Activated naive CD4-positive, alpha-beta T cell treated with anti-CD3 and anti-CD28 coated beads for 36 hours (primary cell): ENCODE measurements at places on chromosomes 3 and 15. TPM values are rescaled to one million over a fixed set of nuclear protein-coding genes. Genes with fewer than 3 reads are reported as not detected.
A peak's percentile ranks its signal among the peaks of the same experiment; 100 is the strongest.

DNA sequence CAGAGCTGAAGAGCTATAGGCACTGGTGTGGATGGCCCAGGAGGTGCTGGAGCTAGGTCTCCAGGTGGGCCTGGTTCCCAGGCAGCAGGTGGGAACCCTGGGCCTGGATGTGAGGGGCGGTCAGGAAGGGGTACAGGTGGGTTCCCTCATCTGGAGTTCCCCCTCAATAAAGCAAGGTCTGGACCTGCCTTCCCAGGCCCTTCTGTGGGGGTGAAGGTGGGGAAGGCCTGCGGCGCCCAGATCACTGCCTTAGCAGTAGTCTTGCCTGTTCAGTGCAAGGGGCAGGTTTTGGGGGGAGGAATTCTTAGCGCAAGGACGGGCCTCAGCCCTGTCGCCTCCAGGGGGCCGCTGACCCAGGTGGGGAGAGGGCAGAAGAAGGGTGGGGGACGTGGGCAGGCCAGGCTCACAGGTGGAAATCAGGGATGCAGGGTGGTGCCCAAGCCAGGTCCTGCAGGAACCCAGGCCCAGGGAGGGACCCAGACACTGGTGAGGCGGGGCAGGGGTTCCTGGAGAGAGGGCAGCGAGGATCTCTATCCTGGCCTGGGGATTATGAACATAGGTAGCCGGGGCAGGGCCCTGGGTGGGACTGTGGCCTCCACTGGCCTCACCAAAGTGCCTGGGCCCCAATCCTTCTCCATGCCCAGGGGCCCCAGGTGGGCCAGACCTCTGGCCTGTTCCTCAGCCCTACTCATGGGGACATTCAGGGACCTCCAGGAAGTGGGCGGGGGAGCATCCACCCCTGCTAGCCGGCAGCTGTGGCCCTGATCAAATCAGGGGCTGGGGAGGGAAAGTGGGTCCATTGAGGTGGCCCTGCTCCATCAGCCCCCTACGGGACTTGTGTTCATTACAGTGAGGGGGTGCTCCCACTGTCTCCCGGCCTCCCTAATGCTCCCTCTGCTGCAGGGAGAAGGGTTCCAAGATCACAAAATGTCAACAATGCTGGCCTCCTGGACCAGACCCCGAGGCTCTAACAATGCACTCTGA is 25.3 kb downstream of the HDAC11 start:
- DNase-seq: no peak

- DNase-seq: peak; percentile 55
Observed at GRCh38 chr15:78374436-78375393, 34.6 kb downstream of the CRABP1 start.

DNA sequence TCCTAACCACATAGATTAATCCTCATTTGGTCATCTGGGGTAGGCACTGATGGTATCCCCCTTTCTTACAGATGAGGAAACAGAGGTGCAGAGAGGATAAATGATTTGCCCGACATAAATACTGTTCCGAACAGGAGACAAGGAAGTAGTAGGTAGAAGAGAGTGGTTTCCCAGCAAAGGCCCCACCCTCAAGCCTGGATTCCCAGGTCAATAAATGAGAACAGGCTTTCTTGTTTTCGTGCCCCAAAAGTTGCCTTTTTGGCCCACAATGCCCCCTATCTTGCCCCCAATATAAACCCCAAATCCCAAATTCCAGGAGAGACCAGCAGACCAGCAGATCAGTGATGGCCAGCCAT is 125.5 kb upstream of the PRR20G start:
- no peak for DNase-seq

DNA sequence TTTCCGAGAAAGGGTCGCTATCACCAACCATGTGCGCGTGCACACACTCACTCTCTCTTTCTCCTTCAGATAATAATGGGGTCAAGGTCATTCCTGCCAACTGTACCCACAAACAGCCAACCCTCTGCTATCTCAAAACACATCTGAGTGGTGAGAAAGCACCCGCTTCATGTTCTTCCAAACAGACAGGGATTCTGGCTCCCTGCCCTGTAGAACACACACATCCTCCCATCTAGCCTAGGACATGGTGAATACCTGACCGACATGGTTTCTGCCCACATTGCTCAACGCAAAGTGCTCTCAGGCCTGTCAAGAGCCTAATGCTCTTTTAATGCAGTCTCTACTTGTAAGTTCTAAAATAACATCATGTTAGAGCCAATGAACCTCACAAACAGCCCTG is 302.2 kb downstream of the FOXP1 start:
- DNase-seq: no peak

- no peak for DNase-seq
Observed at GRCh38 chr3:78569804-78570203, 1198.0 kb downstream of the ROBO1 start.

- DNase-seq: no peak
Observed at GRCh38 chr3:108134555-108134880, 43.7 kb upstream of the CD47 start.

GRCh38 chr3:125146626-125147490 is 65.7 kb downstream of the SLC12A8 start:
- DNase-seq: no peak

DNA sequence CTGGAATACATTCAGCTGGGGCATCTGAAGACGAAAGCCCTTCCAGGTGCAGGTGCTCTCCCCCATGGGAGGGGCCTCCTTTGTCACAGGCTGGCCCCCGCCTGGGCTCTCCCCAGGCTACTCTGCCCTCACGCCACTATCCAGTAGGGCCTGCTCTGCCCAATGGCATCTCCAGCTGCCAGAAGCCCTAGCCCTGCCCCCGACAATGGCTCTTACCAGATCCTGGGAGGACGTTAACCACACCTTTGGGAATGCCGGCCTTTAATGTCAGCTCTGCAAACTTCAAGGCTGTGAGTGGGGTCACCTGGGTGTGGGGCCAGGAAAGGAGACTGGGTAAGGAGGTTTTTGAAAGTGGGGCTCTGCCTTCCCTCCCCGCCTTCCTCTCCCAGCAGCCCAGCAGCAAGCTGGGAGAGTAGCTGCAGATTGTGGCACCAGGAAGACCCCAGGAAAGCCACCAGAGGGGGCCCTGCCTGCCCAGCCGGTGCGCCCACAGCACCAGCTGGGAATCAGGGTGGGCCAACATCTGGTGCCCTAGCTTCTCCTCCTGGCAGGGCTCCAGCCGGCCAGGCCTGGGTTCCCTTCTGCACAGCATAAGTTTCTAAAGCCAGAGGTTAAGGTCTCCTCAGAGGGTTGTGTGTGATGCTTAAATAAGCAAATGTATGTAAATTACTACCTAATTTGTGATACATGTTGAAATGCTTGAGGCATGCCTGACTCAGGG is 40.4 kb upstream of the SLC41A3 start:
- no peak for DNase-seq

DNA sequence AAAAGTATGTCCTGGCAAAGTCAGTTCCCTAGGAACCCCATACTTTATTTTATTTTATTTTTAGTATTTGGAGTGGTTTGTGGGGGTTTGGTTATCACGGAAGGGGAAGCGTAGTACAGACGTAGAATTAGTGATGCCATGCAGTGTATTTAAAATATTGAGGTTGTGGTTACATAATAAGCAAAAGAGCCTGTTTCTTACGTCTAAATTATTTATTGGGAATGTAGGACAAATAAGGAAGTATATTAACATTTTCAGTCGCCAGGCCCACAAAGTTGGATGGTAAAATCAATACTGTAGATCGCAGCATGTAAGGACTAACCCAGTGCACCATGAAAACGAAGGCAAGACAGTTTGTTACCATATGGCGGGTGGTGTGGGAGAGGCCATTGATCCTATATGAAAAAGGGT is 558 bp downstream of the DTWD1 start:
- no peak for DNase-seq

- no peak for DNase-seq
Observed at GRCh38 chr3:101351829-101352228, 31.5 kb upstream of the IMPG2 start.

- no peak for DNase-seq
Observed at GRCh38 chr15:57146506-57147201, 228.2 kb downstream of the TCF12 start.

- DNase-seq: no peak
Observed at GRCh38 chr3:57833763-57834162, 77.7 kb downstream of the SLMAP start.

DNA sequence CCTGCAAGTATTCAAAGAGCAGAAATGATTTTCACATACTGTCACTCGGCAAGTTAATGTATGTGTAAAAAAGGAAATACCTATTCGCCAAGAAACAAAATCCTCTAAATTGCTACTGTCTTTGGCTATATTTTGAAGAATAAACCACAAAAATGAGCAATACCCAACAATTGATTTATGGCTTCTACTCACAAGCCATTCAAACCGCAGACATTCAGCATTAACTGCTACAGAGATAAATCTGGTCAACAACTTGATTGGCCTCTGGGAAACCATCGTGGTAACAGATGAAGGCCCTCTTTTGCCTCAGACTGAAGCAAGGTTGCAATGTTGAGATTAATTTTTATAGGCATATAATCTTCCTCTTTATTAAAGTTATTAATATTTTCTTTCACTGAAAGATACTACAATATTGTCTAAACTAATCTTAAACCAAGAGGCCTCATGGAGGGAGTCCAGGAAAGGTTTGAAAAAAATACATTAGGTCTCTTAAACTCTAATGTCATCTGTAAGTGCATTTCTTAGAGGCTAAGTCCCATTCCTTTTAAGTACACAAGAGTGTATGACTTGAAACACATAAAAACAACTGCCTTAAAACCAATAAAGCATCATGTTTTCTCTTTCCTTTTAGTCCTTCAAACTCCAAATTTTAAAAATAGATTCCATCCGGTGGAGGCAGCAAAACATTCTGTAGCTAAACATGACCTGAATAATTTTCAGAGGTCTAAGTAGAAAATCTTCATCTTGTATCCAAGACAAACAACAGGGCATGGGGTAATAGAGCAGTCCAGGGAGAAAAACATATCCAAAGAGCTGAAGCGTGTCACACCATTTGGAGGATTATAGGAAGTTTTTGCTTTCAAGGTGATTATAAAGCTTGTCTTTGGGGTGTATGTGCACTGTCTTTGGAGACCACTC is 162.4 kb upstream of the TGFBR2 start:
- DNase-seq: no peak

The BLM gene
- total RNA-seq: 70.4 TPM

The CDHR4 gene
- not detected for total RNA-seq

The PLSCR4 gene
- not detected for total RNA-seq

The TMC3 gene
- total RNA-seq: not detected

The EMC7 gene
- 51.8 TPM for total RNA-seq

The IL16 gene
- total RNA-seq: 36.4 TPM

The TRIM42 gene
- not detected for total RNA-seq

The CCR8 gene
- total RNA-seq: not detected

The C3orf70 gene
- not detected for total RNA-seq

The RETNLB gene
- not detected for total RNA-seq

The PPM1L gene
- total RNA-seq: 2.1 TPM

The FBXO40 gene
- not detected for total RNA-seq

The FILIP1L gene
- 0.24 TPM for total RNA-seq
